Stimulated activated effector memory CD8-positive, alpha-beta T cell treated with anti-CD3 and anti-CD28 coated beads, Interleukin-12 subunit alpha, Interleukin-12 subunit beta, amount 100 ng/mL, for 72 hours (primary cell): ENCODE measurements at places on chromosomes 1 and 21.

GRCh38 chr1:221487781-221488524 lies 253.9 kb downstream of the DUSP10 start:
- DNase-seq = no peak

DNA sequence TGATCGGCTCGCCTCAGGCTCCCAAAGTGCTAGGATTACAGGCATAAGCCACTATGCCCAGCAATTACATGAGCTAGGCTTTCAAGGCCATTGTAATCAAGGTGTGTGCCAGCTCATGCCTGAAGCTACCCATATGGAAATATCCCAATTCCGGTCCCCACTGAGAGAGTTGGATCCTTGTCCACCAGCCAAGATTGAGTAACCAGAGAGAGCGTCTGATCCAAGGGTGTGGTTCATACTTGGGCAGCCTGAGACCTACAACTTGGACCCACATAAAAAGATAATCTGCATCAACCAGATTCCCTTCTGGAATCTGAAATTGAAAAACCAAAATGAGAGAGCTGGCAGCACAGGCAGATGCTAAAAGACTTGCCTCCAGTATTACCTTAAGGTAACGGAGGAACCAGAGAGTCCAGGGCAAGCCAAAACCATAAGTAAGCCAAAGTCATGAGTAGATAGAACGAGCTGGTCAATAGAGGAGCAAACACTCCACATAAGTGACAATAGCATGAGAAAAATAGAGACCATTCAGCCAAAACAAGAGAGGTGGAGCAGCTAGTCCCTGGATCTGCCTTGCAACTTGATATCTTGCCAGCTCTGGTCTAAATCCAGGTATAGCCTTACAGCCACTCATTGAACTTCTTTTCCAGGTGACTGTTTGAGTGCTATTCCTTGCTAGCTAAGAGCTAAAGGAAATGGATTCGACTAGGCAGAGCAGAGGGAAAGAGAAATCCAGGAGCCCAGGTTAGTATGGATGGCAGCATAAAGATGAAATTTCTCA lies 63.8 kb upstream of the ATP1A1 start:
- no peak for DNase-seq

DNA sequence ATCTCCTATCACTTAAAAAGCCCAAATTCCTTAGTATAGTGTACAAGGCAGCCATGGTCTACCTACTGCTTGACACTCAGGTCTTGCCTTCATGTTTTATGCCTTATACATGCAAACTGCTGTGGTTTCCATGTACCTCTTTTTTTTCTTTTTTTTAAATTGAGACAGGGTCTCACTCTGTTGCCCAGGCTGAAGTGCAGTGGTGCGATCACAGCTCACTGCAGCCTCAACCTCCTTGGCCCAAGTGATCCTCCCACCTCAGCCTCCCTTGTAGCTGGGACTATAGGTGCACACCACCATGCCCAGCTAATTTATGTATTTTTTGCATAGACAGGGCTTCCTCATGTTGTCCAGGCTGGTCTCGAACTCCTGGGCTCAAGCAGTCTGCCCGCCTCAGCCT lies 8.0 kb downstream of the CD55 start:
- no peak for DNase-seq

- no peak for DNase-seq
Observed at GRCh38 chr1:41842326-41842725, 76.4 kb downstream of the HIVEP3 start.

DNA sequence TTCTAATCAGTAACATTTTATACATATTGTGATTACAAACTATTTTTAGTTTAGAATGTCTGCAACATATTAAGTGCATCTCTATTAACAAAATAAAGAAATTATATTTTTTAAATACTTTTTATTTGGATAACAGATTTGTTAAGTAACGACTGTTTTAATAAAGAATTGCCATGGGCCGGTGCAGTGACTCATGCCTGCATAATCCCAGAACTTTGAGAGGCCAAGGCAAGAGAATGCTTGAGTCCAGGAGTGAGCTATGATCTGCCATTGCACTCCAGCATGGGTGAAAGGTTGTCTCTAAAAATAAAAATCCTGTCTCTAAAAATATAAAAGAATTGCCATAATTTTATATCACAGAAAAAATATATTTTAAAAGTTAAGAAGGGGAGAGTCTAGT lies 4.1 kb downstream of the LRRIQ3 start:
- no peak for DNase-seq

- DNase-seq = no peak
Observed at GRCh38 chr1:93704052-93704451, 22.4 kb upstream of the BCAR3 start.

DNA sequence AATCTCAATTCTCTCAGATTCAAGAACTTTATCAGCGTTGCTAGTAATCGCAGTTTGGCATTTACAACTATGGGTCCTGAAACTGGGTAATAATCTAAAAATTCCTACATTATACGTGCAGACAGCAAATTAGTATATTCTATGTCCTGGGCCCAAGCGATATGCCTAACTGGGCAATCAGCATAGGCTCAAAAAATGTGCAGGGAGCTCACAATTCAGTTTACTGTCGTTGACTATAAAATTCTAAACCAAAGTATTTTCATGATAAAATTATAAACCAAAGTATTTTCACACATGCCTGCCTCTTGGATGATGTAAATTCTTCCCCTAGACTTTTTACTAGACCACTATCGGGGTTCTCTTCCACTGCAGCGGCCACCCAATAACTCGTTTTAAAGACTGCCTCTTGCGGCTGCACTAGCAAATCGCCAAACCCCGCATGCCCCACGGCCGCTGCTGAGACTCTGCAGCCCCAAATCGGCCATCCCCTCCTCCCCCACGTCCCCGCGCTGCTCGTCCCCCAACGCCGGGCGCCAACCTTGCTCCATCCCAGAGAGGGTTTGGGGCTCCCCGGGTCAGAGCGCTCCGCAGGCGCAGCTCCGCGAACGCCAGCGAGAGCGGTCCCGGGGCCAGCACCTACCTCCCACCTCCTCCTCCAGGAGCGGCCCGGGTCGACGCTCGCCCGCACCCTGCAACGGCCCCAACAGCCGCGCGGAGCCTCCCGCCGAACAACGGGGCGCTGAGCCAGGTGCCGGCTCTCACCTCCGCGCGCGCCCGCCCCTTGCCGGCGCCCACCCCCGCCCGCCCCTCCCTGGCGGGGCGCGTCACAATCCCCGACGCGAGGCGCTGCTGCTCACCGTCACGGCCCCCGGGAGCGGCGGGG lies 506 bp downstream of the SSX2IP start:
- DNase-seq = peak; percentile 75

- no peak for DNase-seq
Observed at GRCh38 chr1:158147401-158147800, 33.3 kb upstream of the CD1D start.

- DNase-seq = no peak
Observed at GRCh38 chr1:16183179-16183578, 27.3 kb upstream of the EPHA2 start.

DNA sequence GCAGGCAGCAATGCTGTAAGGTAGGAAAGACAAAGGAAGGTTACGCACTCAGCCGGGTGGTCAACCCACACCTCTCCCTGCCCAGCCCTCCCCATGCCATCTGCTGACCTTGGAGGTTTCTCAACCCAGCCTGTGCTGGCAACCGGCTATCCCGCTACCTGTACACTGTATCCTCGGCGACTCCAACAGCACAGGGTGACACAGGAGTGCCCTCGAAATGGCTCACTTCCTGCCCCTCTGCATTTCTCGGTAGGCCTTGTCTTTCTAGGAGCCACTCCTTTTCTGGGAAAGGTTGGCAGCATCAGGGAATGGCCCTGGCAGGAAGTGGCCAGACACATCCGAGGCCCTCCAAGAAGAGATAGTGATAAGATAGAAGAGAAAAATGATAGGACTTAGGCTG lies 124.0 kb downstream of the PROX1 start:
- DNase-seq = no peak

- DNase-seq = no peak
Observed at GRCh38 chr1:228100822-228101613, 2.1 kb downstream of the C1orf35 start.

- DNase-seq = no peak
Observed at GRCh38 chr1:198330982-198331615, 174.3 kb downstream of the NEK7 start.

GRCh38 chr1:65174585-65174984 lies 26.6 kb downstream of the AK4 start:
- no peak for DNase-seq

GRCh38 chr1:29096231-29096886 lies 27.3 kb downstream of the TMEM200B start:
- DNase-seq = no peak

GRCh38 chr1:184146202-184146601 lies 94.7 kb downstream of the TSEN15 start:
- DNase-seq = no peak

- no peak for DNase-seq
Observed at GRCh38 chr1:89733748-89734147, 87.1 kb upstream of the LRRC8D start.

- DNase-seq = no peak
Observed at GRCh38 chr1:56964349-56965017, 1.3 kb downstream of the C8B start.

DNA sequence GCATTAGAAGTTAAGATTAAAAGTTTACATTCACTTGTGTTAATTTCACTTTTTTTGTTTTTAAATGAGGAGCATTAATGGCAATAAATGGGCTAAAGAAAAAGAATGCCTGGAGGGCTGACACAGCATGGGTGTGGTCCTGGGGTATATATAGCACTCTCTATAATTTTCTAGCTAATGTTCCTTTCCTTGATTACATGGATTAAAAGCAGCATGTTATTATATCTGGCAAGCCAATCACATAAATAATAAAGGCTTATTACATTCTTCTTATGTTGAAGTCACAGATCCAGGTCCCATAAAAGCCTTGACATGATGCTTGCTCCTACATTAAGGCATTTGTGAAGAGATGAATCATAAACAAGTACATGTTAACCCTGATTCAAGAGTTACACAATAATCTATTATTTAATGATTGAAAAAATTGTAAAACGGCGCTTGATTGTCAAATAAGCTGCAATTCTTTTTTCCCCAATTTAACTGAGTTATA lies 91.4 kb downstream of the LYPLAL1 start:
- no peak for DNase-seq

DNA sequence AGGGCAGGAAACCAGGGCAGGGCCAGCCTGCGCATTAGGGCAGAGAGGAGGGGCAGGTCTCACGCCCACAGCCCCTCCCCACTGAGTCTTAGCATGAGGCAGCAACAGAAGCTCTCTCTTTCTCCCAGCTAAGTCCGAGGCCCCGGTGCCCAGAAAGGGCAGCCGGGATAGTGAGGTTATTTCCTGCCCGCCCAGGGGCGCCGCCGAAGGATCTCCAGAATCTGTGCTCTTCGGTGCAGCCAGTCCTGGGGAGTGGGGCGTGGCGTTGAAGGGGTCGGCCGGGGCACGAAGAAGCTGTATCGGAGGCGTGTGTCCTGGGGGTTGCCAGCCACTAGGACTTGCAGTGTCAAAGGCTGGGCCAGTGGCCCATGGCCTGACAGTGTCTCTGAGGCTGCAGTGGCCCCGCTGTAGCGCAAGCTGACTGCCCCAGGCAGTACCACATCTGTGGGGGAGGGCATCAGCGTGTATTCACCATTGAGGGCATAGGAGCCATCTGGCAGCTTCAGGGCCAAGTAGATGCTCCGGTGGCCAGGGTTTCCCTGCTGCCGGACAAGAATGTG lies 7.8 kb downstream of the ADAMTS4 start:
- no peak for DNase-seq

DNA sequence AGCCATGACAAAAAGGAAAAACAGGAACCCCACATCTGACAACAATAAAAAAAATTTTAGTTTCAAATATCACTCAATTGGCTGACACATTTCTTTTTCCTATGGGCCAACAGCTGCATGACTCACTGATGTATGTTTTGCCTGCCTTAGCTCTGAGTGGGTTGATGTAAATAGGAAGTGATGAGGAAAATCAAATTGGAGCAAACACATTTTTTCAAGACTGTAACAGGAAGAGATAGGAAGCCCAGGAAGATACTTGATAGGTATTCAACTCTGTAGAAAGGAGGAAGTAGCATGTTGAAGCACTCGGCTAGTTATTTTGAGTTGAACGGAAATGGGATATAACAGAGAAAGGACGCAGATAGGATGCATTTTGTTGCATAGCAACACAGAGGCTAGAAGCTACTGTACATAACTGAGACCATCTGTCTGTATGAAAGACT lies 168.0 kb upstream of the NR5A2 start:
- DNase-seq = no peak

GRCh38 chr1:4836574-4836973 lies 182.2 kb downstream of the AJAP1 start:
- DNase-seq = no peak

DNA sequence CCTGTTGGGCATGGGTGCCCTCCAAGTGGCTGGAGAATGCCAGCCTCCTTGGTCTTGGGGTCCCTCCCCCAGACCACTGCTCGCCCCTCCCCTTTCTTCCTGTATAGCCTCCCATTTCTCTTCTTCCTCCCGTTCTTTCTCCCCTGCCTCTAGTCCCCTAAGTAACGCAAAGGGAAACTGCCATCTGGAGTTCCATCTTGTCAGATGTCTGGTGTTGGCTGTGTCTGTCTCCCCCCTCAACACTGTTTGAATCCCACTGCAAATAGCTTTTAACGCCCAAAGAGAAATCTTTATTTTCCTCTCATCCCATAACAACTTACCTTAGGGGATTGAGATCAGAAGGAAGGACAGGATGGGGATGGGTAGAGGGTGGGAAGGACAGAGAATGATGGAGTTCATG lies 55.3 kb upstream of the CSF3R start:
- DNase-seq = no peak

DNA sequence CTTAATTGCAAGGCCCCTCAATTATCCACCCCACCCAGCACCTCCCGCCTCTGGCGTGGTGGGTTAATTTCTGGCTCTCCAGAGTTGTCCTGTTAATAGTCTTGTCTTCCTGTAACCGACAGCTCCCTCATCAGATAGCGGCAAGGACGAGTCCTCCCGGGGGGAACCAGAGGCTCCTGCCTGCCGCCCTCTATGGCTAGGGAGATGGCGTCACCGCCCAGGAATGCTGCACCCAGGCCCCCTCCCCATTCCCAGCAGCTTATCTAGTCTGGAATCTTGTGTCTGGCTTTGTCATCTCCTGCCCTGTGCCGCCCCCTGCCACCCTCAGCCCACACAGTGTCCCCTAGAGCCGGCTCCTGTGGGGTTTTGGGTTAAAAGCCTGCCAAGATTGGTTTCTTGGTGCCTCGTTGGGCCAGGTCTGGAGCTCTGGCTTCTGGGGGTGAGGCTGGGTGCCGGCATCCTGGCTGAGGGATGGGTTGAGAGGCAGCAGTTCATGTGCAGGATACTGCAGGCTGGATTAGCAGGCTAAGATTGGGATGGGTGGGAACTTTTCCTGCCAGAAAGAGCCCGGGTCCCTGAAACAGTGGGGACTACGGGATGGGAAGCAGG lies 48.8 kb downstream of the EDN2 start:
- no peak for DNase-seq

DNA sequence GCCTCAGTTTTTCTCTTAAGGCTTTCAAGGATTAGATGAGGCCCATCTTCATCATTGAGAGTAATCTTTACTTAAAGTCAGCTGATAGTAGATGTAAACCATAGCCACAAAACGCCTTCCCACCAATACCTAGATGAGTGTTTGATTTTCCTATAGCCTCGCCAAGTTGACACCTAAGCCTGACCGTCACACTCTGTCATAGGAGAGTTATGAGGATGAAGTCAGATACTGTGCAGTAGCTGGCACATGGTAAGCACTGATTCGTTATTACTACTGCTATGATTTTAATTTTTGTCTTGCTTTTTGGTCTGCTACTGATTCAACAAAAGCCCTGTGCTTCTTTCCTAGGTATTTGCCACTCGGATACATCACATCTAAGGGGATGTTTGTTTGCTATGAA lies 395.5 kb downstream of the RPS6KC1 start:
- DNase-seq = no peak
